Caudate nucleus (tissue), 63 donors: ENCODE measurements at places on chromosomes 2 and 18.

DNA sequence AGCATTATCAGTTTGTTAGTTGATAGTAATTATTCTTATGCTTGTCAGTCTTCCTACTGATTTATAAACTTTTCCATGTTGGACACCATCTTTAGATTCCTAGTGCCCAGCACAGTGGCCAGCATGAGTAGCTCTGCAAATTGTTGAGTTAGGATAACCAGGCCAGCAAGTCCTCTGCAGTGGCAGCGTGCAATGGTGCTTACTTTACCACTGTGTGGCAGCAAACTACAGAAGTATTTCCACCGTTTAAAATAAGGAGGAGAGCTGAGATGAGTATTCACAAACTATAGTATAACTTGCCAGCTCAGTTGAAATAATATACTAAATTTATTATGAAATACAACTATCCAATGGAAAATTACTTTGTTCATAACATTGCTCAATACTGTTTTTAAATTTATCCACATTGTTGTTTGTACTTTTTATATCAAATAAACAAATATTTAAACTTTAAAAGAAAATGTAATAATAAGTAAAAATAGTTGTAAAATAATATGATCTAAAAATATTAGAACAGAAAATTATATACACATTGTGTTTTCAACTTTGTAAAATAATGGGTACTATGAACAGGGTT, 9.3 kb upstream of the THADA start:
- no peak for DNase-seq

DNA sequence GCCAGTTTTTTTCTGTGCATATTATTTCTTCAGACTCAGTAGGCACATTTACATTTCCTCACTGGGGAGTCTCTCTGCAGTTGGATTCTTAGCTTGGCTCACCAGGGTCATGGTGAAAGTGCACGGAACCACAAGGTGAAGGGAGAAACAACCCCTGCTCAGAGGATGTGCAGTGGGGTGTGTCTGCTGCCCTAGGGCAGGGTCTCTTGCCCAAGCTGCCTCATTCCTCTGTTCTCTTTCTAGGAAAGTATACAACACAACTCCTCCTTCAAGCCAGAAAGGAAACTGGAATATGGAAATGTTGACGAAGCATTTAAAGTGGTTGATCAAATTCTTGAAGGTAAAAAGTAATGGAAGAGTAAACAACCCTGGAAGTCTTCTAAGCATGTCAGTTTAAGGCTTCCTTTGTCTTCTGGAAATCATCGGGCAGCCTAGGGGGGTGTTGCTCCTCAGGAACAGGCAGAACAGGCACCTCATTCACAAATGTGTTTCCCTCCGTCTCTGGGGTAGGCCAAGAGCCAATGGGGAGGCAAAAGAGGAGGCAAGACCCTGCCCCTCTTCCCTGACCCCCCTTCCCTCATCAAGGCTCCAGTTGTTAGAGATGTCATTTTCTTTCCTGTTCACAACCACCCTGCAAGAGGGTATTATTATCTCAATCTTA, 41.4 kb downstream of the AOX1 start:
- no peak for DNase-seq

DNA sequence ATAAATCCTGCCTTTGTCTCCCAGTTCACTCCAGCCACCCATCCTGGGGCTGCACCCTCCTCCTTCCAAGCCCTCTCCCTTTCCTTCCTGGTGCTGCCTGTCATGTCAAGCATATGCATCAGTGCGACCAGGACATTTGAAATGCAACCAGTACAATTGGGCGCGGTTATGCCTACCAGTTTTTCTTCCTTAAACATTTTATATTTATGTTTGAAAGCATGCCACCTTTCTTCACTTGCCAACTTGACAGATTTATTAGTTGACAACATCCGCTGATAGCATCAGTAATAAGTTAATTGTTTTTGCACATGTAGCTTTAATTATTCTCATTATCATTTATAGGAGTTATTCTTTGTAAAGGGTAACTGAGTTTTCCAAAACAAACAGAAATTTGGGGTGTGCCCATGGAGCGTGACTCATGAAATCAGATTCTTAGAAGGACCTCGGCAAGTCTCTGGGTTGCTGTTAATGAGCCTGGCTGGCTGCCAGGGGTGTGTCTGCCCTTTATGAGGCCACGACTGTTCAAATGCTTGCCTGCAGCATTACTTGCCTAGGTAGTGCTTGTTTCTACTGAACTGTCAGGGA, 32.8 kb upstream of the IL1B start:
- DNase-seq, result no peak

DNA sequence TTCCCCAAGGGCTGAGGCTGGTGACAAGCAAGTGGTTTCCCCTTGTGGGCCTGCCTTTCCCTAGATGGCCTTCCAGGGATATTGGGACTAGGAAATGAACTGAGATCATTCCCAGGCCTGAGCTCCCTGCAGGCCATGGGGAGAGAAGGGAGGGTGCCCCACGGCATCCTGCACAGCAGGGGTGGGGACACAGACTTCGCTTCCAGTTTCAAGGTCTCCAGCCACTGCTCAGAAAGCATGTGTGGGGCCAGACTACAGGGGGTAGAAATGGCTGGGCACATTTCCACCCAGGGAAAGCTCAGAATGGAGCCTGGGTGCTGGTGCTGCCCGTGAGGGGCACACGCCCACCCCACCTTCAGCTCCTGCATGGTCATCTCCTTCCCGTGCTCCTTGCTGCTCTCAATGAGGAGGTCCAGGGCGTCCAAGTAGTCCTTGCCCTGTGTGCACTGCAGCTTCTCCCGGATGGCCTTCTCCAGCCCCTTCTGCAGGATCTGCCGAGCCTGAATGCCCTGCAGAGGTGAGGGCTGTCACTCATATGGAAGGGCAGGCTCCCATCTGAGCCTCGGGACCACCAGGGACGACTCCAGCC, 13.2 kb downstream of the CYP26B1 start:
- DNase-seq, result no peak

GRCh38 chr18:30386624-30387023, 655.9 kb downstream of the DSC3 start:
- no peak for DNase-seq

DNA sequence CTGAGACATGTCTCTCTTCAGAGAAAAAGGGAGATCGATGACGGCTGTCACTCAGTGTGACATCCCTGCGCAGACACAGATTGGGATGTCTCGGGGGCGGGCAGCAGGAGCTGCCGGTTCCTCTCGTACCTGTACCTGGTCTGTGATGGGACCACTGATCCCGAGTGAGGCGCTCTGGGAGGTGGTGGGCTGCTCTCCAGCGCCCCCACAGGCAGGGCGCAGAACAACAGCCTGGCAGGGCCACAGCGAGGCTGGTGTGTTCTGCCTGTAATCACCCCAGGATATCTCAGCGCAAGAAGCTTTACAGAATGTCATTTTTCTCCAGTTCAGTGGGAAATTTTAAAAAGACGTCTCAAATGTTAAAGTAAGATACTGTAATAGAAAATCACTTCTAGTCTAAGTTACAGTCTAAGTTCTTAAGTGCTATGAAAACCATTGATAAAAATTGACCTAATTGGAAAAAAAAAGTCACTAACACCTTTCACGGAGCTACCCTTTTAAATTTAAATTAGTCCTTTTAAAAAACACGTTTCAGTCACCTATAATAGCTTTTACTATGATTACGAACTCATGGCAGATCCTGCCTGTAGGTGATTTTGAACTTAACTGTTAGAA, 189.8 kb downstream of the SNTG2 start:
- DNase-seq, result no peak

DNA sequence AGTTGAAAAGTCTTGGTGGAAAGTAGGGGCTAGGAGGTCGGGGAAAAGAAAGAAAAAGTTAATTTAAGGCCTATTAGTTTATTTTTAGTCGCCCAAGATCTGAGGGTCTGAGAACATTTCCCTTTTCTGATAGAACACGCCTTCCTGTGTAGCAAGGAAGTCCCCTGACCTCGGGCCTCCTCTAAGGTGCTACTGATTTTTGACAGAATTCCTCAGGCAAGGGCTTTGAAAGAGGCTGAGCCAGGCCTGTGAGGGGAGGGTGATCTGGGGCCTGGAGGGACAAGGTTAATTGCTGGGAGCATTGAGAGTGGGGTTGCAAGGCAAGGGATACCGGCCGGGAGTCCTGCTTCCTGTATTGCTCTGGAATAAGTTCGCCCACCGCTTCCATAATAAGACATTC, 131.4 kb upstream of the MYCN start:
- no peak for DNase-seq

DNA sequence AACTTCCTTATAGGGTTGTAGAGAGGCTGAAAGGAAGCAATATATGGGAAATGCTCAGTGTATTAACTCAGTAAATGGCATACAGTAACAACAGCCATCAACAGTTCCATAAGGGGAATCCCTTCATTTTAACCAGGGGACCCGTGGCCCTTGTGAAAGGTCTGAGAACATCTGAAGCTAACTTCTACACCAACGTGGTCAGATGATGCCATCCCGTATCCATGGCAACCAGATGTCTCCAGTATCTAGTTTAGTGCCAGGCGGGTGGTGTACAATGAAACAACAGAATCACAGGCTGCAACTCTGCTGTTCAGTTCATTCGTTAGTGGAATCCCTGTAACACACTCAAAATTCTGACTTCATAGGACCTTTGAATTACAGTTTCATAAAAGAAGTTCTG, 162.3 kb downstream of the TGIF1 start:
- no peak for DNase-seq
